ENCODE measurements at places on chromosomes 3 and 15.

DNA sequence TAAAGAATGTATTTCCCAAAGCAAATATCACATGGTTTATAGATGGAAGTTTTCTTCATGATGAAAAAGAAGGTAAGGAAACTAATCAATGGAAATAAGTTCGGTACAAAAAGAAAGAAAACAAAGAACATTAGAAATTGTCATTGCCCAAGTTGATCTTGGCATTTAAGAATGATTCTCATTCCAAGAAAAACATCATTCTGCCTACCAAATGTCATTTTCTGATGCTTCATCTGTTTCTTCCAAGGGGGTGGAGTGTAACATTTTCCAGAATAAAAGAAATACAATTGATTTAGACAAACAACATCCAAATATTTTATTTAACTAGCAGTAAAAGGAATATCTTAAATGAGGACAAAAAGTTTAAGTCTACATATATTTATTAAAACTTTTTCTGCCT is 3.0 kb upstream of the ZBED2 start:
- DNase-seq, result no peak

GRCh38 chr3:125103406-125103805 is 47.6 kb upstream of the HEG1 start:
- DNase-seq, result no peak

- no peak for DNase-seq
These were observed 36.7 kb downstream of the ZPLD1 start for GRCh38 chr3:102471491-102471890.

DNA sequence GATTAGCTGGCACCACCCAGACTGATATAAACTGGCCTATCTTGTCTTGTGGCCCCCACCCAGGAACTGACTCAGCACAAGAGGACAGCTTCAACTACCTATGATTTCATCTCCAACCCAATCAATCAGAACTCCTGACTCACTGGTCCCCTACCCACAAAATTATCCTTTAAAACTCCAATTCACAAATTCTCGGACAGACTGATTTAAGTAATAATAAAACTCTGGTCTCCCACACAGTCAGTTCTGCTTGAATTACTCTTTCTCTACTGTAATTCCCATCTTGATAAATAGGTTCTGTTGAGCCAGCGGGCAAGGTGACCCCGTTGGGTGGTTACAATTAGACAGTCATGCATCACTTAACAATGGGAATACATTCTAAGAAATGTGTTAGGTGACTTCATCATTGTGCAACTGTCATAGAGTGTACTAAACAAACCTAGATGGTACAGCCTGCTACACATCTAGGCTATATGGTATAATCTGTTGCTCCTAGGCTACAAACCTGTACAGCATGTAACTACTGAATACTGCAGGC is 48.1 kb upstream of the MAP4 start:
- DNase-seq, result no peak

- no peak for DNase-seq
These were observed 129.8 kb downstream of the SATB1 start for GRCh38 chr3:18295171-18295920.

GRCh38 chr15:36109943-36110658 is 469.3 kb upstream of the CDIN1 start:
- DNase-seq, result peak; percentile 55

- DNase-seq, result no peak
These were observed 22.3 kb downstream of the CSPG5 start for GRCh38 chr3:47556351-47556750.

GRCh38 chr3:4615750-4616149 is 122.6 kb downstream of the ITPR1 start:
- DNase-seq, result no peak

DNA sequence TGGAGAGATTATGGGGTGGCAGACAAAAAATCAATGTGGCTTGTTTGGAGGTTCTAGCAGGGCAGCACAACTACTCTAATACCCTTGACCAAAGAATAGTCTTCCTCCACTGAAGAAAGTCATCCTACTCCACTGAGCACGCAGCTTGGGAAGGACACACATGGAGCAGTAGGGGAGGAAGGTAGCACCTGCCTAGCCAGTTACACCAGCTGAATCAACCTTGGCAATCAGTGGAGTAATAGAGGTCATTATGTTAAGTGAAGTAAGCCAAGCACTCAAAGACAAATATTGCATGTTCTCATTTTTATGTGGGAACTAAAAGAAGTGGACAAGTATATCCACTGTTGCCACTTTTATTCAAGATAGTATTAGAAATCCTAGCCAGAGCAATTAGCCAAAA is 555.8 kb upstream of the ALCAM start:
- no peak for DNase-seq

DNA sequence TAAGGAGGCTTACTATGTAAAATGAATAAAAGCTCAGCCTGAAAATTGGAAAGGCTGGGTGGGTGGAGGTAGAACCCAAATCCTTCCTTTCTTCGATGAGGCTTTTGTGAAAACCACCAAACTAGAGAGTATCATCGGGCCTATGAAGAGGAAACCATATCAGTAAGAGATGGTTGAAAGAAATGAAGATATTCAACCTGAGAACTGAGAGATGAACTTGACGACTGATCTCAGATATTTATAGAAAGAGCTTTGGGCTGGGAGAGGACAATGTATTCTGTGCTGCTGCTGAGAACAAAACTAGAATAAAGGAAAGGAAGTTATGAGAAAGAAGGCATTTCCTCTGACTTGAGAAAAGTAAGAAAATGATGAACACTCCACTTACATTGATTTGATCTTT is 236.6 kb downstream of the KCNH8 start:
- no peak for DNase-seq

DNA sequence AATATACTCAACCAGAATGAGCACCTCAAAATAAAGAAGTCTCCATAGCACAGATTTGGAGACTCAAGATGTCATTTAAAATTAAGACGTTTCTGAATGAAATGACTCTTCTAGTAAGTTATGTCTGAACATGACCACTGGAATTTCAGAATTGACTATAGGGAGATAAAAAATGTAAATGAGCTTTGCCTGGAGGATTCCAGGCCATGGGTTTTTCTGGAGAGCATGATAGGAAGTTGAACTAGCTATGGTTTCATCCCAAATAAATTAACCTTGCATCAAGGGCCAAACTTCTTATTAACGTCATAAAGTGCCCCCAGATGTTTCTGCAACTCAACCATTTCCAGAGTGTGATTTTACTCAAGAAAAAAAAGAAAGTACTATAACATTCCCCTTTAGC is 222.6 kb upstream of the NR2F2 start:
- no peak for DNase-seq

DNA sequence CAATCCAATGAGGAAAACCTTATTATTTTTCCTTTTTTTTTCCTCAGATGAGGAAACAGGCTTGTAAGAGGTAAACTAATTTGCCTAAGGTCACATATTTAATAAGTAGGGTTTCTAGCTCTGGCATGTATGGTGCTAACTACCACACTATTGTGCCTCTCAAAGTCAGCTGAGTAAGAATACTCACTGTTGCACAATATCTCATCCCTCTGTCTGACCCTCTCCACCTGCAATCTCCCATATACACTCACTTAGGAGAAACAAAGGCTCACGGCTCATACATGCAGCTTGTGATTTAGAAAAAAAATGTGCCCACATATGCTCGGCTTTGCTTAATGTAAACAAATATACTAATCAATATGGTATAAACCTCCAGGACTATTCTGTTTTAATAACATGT is 10.4 kb upstream of the ARIH1 start:
- DNase-seq, result no peak

GRCh38 chr3:151460228-151460627 is 633 bp downstream of the IGSF10 start:
- DNase-seq, result no peak
